ENCODE measurements at places on chromosomes 1 and 21.
A peak's percentile ranks its signal among the peaks of the same experiment; 100 is the strongest.

DNA sequence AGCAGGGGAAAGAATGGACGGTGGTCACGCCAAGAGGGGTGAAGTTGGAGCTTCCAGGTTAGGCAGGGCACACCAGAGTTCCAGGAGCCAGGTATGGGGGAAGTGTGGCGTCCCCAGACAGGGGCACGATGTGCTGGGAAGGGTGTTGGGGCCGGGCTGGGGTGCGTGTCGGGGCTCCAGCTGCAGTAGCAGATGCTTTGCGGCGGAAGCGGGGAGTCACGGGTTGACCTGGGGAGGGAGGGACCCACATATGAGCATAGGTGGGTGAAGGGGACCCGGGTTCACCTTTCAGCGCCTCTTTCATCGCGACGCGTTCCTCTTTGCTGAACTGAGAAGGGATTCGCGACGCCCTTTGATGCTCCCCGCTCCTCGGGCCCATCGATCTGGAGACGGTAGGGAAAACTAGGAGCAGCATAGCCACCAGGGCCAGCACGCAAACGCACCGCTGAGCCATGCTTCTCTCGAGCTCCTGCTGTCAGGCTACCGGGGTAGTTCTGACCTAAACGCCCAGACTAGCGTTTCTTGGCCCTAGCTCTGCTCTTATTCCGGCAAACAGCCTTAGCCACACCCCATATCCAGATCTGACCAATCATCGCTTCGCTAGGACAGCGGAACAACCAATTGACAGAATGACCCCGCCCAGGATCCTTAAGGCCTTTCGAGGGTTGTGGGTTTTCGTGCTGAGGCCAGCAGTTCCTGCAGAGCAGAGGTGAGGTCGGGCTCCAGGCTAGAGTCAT is at the start of gene PM20D1:
TSS of gene PM20D1 (minus strand) at position 514 of the 737 bp plus-strand sequence. CDS start at position 454, 60 bp downstream.
- DNase-seq: no peak

GRCh38 chr21:38646213-38646837 is 148.0 kb upstream of the ERG start:
- DNase-seq: peak; percentile 15

DNA sequence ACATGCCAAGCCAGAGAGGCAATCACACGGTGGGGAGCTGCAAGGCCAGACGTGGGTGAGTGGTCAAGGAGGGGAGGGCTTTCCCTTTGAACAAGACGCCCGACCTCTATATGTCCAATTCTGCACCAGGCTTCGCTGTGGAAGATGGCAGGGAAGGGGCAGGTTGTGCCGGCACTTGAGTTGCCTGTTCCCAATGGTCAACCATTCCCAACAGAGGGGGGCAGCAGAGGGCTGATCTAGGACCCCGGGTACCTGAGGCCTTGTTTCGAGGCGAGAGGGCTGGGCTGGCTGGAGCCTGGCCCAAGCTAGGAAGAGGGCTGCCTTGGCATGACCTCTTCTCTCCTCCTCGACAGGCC is 64.9 kb downstream of the TMEM53 start:
- no peak for DNase-seq

DNA sequence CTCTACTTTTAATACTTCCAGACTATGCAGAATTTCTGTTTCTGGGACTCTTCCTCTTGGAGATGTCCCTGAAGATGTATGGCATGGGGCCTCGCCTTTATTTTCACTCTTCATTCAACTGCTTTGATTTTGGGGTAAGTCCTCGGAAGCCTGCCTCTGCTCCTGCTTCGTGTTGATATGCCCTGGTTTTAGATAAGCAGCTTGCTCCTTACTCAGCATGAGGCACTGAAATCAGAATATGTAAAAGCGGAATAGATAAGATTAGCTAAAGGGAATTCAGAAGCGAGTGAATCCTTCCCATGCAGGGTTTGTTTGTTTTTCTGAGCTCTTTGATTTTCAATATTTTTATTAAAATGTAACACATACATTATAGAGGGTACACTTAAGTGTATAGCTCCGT is 234.7 kb downstream of the CACNA1E start:
- DNase-seq: no peak

DNA sequence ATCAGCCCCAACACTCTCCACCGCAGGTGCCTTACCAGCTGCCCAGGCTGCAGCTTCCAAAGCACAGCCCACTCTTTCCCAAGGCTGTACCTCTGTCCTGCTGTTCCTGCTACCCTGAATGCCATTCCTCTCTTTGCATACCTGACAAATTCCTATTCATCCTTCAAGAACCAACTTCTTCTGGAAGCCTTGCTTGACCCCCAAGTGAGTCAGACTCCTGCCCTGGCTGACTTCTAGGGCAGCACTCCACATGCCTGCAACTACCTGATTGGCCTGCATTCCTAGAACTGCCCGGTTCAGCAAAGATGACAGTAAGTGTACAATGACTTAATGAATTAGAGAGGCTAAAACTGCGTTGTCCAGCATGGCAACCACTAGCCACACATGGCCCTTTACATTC is 20.8 kb upstream of the PDZK1IP1 start:
- no peak for DNase-seq

DNA sequence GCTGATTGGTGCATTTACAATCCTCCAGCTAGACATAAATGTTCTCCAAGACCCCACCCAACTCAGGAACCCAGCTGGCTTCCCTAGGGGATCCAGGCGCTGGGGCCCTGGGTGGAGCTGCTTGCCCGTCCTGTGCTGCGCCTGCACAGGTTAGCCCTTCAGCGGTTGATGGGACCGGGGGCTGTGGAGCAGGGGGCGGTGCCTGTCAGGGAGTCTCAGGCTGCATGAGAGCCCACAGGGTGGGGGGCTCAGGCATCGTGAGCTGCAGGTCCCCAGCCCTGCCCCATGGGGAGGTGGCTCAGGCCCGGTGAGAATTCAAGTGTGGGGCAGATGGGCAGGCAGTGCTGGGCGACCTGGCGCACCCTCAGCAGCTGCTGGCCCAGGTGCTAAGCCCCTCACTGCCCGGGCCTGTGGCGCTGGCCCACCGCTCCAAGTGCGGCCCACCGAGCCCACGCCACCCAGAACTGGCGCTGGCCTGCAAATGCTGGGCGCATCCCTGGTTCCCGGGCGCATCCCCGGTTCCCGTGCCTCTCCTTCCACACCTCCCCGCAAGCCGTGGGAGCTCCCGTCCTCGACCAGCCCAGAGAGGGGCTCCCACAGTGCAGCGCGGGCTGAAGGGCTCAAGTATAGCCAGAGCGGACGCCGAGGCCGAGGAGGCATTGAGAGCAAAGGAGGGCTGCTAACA is 23.1 kb upstream of the CLCA4 start:
- no peak for DNase-seq

DNA sequence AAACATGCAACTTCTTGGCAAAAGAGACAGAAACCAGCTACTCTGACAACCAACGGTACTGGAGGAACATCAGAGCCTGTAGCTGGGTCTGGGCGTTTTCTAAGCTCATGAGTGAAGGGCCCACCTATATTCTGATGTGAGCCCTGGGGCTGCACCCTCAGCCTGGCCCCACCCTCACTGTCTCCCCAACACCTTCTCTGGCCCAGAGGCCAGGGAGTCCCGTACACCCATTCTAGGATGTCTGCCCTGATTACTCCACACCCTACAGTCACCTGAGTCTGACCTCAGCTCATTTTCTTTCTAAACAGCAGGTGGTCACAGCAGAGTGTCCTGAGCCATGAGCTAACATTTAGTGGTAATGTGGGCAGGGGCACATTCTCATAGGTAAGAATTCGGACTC is 439.2 kb downstream of the MATN1 start:
- no peak for DNase-seq

- DNase-seq: peak; percentile 47
These were observed 55.3 kb upstream of the EIF4G3 start for GRCh38 chr1:21232044-21232443.

DNA sequence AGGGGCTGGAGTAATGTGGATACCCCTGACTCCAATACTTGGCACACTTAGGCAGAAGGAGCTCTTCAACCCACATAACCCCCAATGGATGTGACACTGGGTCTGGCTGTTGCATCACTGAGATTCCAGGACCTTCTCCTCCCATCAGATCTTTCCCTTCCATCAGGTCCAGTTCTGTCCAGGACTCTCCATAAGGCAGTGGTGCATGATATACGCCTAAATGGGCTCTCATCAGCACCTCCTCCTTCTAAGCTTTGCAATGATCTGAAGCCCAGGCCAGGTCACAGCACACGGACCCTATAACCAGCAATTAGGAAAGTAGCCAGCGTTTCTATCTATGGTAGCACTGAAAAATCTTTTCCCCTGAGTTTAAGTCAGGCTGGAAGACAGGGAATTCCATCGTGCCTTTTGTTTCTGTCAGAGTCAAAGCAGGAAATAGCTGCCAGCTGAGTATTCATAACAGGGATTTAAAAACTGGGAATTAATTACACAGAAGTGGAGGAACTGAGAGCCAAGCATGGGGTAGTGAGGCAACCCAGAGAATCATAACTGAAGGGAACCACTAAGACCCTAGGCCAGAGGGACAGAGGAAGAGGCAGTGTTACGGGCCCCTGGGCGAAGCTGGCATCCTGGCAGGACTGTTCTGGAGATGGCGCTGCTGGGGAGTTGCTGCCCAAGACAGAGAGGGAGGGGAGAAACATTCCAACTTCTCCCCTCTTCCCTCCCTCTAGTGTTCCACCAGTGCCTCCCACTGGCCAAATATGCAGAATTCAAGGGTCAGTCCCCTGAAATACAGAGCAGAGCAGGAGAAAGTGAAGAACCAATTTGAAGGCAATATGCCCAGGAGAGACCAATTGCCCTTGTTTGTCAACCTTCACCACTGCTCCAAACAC is 37.5 kb upstream of the HOOK1 start:
- DNase-seq: no peak

GRCh38 chr1:174743654-174744561 is 255.8 kb upstream of the CACYBP start:
- DNase-seq: peak; percentile 42

DNA sequence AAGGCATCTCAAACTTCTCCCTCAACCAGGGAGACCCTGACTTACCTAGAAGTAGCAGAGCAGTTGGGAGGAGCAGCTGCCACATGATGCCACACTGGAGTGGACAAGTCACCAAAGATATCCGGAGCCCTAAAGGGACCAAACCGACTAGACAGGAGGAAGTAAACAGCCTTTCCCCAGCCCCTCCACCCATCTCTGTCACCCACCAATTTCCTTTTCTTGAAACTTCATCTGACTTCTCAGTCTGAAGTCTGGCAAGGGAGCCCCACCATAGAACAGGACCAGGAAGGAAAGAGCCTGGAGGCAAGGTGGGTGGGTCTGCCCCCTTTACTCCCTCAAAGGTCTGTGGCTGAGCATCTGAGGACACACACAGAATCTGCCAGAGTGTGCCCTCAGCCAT is at the start of gene FCGR3A:
TSS of gene FCGR3A (minus strand) at position 167 of the 400 bp plus-strand sequence. CDS start at position 85, 82 bp downstream.
- no peak for DNase-seq

- no peak for DNase-seq
These were observed 157.7 kb downstream of the TOMM20 start for GRCh38 chr1:234970731-234971476.

DNA sequence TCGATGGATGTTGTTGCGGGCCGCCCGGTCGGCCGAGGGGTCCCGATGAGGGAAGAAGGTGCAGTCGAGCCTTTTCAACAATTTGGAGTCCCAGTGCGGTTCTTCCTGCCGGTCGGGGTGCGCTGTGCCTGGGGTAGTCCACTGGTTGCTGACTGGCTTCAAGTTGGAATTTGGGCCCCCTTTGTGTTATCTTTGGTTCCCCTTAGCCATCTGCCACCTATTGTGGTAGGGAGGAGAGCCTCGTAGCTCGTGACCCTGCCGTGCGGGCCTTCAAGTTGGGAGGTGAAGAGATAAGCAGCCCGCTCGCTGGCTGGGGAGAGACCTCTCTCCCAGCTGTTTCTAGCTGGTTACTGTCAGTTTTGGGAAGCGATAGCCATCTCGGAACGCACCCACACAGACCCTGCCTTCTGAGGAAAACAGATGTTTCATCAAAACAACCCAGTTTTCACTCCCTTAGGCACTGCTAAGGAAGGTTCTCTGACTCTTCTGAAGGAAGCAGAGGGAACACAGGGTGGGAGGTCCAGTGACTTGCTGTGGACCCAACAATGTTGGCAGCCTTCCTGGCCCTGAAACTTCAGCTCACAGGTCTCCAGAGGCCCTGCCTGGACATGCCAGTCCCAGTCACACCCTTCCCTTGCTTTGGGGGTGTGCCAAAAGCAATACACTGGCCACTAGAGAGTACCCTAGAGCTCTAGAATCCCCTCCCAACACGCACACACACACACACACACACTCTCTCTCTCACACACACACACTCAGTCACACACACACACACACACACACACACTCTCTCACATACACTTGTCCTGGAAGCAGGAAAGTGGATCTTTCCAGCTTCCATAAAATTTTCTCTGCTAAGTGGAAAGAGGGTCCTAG is 1.0 kb downstream of the BTG2 start:
- DNase-seq: peak; percentile 64

DNA sequence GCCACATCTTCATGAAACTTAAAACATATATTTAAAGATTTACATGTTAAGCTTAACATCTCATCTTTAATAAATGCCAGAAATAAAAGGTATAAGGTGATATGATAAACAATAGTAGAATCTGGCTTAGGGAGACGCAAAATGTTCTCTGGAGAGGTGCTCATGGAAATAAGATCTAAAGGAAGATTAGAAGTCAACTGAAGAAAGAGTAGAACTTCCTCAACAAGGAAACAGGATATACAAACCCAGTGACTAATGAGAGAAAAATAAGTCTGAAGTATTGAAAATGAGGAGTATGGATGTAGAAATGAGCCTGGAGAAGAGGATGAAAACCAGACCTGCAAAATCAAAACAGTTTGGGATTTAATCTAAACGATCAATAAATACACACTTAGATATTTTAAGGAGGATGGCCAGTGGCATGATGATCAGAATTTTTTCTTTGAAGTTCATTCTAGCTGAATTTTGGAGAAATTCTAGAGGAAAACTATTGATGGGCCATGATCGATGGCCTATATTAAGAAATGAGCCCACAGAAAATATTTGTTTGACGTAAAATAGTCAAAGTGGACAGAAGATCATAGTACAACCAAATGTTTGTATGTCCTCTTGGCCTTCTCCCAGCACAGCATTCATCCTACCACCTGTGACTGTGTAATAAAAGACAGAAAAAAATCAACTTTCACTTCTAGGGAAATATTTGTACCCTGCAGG is 387.9 kb upstream of the PTBP2 start:
- no peak for DNase-seq

- DNase-seq: no peak
These were observed 71.7 kb upstream of the ANGPTL1 start for GRCh38 chr1:178942285-178943198.

- no peak for DNase-seq
These were observed 15.3 kb downstream of the FAM151A start for GRCh38 chr1:54607821-54608565.

GRCh38 chr1:3349161-3349967 is 105.1 kb upstream of the ARHGEF16 start:
- no peak for DNase-seq

GRCh38 chr21:15065392-15066122 is 757 bp upstream of the NRIP1 start:
- DNase-seq: no peak

GRCh38 chr1:58986996-58987767 is 203.3 kb upstream of the JUN start:
- no peak for DNase-seq

GRCh38 chr1:99218999-99219398 is 45.3 kb upstream of the PLPPR4 start:
- no peak for DNase-seq
